ENCODE measurements at places on chromosomes 4 and X.

GRCh38 chrX:19839770-19840254 is 47.6 kb downstream of the SH3KBP1 start:
- DNase-seq = no peak

DNA sequence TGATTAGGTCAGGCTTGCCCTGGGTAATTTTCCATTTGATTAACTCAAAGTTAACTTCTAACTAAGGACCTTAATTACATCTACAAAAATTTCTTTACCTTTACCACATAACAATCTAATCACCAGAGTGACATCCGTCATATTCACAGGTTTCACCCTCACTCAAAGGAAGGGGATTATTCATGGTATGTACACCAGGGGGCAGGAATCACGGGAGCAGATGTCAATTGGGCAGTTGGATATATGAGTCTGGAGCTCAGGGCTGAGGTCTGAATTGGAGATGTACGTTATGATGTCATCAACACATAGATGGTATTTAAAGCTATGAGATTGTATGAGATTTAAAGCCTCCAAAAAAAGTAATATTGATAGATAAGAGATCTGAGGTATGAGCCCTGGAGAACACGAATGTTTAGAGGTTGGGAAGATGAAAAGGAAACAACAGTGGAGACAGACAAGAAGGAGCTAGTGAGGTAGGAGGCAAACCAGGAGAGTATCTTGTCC is 52.9 kb downstream of the PGRMC1 start:
- DNase-seq = no peak

GRCh38 chrX:136275553-136275952 is 24.4 kb upstream of the MAP7D3 start:
- DNase-seq = no peak

GRCh38 chrX:129091097-129091496 is 432.2 kb downstream of the SMARCA1 start:
- DNase-seq = no peak

DNA sequence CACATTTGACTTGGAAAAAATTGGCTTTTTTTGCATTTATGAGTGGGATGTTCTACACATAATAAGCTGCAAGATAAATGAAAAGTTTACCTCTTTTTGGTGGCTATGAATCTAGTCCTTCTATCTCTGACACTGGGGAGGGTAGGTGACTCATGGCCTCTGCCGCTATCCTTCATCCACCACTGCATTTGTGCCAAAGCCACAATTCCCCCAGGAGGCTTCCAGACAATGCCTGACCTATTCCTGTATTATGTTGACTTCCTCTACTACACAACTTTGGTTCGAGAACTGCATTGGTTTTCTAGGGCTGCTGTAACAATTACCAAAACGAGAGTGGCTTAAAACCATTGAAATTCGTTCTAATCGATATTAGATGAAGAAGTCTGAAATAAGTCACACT is 245.6 kb downstream of the TRAM1L1 start:
- DNase-seq = no peak

DNA sequence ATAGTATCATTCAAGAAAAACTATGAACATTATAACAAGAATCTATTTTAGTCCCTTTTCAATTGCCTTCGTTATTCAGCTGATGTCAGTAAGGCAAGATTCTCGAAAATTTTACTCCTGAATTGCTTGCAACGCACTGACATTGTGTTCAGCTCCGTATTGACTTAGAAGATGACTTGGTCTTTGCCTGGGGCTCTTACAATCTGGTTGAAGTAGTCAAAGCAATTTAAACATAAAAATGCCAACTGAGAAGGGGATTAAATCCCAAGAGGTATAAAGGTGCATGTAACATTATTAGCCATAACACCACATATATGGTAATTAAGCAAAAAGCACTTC is 507.1 kb downstream of the CENPC start:
- DNase-seq = no peak

GRCh38 chrX:29870608-29871007 is 344.8 kb upstream of the MAGEB2 start:
- DNase-seq = no peak

GRCh38 chr4:189113389-189113888 is 827.2 kb upstream of the FRG1 start:
- no peak for DNase-seq

- DNase-seq = no peak
Measured at GRCh38 chrX:25925946-25926345, 212.2 kb upstream of the MAGEB18 start.

GRCh38 chr4:105194328-105195231 is 47.9 kb downstream of the TET2 start:
- DNase-seq = peak; percentile 54

DNA sequence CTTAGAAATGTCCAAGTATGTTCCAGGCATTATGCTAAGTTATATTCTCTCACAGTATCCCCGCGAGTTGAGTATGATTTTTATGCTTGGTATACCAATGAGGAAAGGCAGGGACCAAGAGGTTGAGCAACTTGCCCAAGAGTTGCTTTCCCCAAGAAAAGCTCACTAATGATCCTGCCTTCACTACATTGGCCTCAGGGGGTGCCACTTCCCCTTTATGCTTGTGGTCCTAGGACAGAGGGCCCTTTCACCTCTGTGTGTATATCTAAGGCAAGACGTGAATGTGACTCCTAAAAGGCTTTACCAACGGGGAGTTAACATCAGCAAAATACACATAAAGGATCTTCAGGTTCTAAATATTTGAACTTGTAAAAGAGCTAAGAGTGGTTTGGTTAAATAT is 164.4 kb upstream of the CPEB2 start:
- DNase-seq = no peak

- no peak for DNase-seq
Measured at GRCh38 chr4:159291176-159291575, 188.3 kb downstream of the RAPGEF2 start.

GRCh38 chr4:153081006-153081580 is 123.2 kb upstream of the TRIM2 start:
- DNase-seq = no peak

GRCh38 chr4:59102311-59102710 is 1992.1 kb upstream of the IGFBP7 start:
- no peak for DNase-seq

DNA sequence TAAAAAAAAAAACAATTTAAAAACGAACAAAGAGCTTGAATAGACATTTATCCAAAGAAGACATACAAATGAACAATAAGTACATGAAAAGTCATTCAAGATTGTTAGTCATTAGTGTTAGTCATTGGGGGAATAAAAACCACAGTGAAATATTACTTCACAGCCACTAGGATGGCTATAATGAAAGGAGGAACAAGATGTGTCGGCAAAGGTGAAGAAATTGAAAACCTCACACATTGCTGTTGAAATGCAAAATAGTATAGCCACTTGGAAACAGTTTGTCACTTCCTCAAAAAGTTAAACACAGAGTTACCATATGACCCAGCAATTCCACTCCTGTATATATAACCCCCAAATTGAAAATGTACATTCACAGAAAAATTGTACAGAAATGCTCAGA is 45.2 kb upstream of the SLC39A8 start:
- peak; percentile 93 for DNase-seq

GRCh38 chr4:55161739-55162138 is 36.3 kb upstream of the KDR start:
- DNase-seq = no peak

GRCh38 chr4:121397434-121397833 is 16.6 kb upstream of the QRFPR start:
- no peak for DNase-seq

DNA sequence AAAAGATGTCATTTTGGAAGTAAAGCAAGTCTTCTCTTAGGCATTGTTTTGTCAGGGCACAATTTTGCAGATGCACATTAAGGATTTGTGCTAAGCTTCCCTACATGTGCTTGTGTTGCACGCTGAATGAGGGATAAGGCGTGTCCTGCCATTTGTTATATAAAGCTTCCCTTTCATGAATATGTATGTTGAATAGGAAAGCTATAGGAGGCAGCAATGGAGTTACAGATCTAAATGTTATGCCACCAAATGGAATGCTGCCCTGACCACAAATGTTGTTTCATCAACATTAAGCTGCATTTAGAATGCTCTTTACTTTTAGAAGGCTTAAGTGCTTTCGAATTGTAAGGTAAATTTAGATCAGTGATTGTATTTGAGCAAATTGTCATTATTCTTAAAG is 20.9 kb downstream of the SGMS2 start:
- DNase-seq = no peak

GRCh38 chr4:114217150-114217817 is 237.8 kb upstream of the ARSJ start:
- DNase-seq = no peak

DNA sequence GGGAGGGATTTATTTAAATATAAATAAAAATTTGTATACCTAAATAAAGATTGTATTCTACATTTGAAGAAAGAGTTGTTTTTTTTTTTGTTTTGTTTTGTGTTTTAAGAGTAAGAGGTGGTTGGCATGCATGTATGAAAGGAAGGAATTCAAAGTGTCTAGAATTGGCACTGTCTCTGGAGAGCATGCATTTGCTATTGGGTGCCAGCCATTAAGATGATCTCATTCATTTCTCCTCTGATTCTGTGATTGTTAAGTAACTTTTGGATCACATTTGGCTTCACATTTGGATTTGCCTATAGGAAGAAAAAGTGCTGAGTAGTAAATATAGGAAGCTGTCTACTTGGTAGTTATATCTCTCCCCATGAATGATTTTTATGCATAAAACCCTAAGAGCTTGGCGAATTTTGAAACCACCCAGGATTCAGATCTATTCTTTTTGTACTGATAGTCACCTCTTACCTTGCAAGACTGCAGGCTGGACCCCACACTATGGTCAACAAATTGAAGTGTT is 7.8 kb upstream of the BOD1L1 start:
- DNase-seq = no peak

GRCh38 chr4:77662396-77662795 is 56.8 kb downstream of the CXCL13 start:
- DNase-seq = no peak

DNA sequence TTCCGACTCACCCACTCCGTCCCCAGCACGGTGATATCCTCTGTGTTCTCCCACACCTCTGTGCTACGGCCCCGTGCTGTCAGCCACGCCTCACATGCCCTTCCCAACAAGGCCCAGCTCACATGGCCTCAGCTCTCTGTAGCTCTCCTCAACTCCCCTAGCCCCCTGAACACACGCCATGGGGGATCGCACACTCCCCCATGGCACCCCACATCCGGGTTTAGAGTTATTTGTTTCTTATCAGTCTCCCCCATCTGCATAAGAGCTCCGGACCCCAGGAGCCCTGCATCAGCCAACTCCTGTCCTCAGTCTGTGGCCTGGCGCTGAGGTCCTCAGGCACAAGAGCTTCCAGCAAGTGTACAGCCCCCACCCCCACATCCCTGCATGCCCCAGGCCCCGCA is 7.0 kb downstream of the C4orf50 start:
- no peak for DNase-seq

GRCh38 chrX:77949840-77950239 is 19.6 kb downstream of the PGAM4 start:
- no peak for DNase-seq

- DNase-seq = no peak
Measured at GRCh38 chrX:22300130-22300529, 27.4 kb downstream of the CBLL2 start.

DNA sequence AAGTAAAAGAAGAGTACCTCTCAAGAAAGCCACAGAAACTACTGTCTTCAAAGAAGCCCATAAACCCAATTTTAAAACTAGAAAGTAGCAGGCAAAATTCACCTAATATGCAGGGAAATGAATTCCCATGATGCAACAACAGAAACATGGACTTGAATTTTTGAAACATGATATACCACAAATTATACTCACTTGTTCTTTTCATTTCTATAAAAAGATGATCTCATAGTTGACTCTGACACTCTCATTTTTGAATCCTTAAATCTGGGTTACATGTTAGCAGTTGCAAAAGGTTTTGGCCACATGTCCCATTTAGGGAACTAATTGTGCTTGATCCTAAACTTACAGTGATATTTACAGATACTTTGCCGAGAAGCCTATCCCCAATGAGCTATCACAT is 1130.8 kb downstream of the FAT4 start:
- no peak for DNase-seq

DNA sequence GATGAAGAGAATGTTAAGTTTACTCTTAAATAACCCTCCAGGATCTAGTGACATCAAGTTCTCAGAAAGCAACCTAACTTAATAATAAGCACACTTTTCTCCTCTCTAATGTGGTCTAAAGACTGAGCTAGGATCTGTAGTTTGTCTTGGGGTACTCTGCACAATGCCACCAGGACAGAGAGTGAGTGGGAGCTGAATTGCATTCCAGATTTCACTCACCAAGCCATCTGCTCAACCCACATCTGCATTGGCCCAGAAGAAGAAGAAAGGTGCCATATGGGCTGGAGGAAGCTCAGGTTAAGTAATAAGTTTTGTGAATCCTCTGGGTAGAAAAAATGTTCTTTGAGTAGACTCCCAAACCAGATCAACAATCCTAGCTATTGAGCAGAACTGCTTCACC is 384.6 kb downstream of the PPP3CA start:
- no peak for DNase-seq

GRCh38 chr4:145769450-145770037 is 89.6 kb downstream of the C4orf51 start:
- DNase-seq = peak; percentile 51

DNA sequence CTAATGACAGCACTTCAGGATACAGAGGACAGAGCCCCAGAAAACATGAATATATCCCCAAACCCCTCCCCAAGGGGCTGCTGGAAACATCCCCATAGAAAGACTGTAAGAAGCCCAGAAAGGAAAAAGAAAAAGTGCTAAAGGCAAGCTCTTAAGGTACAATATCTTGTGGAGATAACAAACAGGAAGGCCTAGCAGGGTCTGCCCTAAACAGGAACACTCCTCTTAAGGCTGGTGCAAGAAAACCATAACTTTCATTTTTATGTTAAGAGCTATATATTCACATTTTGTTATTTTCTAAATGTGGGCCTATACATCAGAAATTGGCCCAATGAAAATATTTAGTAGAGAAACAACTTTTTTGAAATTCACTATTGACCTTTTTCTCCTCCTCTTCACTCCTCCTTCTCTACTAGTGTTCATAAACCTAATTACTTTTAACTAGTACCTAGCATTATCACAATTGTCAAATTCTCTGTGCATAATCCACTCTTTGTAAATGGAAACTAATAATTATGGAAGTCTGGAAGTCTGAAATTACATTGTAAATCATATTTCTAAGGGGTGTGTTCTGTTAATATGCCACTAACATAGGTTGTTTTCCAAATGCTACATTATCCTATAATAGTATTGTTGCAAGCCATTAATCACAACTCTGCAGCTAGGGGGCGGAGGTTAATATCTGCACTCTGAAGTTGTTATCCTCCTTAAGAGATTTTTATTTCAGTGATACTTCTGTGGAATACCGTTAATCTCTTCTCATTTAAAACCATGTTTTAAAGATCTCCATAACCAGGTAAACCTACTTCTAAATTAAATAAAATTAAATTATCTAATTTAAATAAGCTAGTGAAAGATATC is 59.8 kb downstream of the CASK start:
- DNase-seq = no peak

- DNase-seq = no peak
Measured at GRCh38 chr4:83964996-83965541, 429.2 kb downstream of the GPAT3 start.
